Fibroblast of lung (primary cell): ENCODE measurements at places on chromosomes 2 and 18. TPM values are rescaled to one million over a fixed set of nuclear protein-coding genes. Genes with fewer than 3 reads are reported as not detected.

GRCh38 chr2:238851026-238851425 is 3.1 kb downstream of the TWIST2 start:
- peak overlapping the region; percentile 96 for H3K4me3 ChIP-seq
- peak overlapping the region; percentile 54 for H3K27ac ChIP-seq
- no peak for DNase-seq
- peaks cover 6% of the 10 kb centered on the region for H3K4me1 ChIP-seq

DNA sequence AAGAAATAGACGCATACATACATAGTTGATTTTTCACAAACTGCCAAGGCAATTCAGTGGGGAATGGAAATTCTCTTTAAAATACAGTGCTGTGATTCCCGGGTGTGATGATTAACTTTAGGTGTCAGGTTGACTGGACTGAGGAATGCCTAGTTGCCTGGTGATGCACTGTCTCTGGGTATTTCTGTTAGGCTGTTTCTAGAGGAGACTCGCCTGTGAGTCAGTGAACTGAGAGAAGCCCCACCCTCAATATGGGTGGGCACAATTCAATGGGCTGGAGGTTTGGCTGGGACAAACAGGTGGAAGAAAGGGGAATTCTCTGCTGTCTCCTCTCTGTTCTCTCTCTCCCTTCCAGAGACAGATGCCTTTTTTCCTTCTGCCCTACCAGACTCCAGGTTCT is 187.6 kb downstream of the ARHGAP28 start:
- H3K27ac ChIP-seq = no peak overlapping the region
- no peak for DNase-seq
- no peaks in the 10 kb centered on the region for H3K27me3 ChIP-seq
- H3K4me1 ChIP-seq = no peaks in the 10 kb centered on the region
- no peaks in the 10 kb centered on the region for H3K36me3 ChIP-seq

GRCh38 chr2:19171409-19171808 is 187.0 kb downstream of the OSR1 start:
- H3K4me1 ChIP-seq = peaks cover 1% of the 10 kb centered on the region
- H3K4me3 ChIP-seq = no peak overlapping the region

DNA sequence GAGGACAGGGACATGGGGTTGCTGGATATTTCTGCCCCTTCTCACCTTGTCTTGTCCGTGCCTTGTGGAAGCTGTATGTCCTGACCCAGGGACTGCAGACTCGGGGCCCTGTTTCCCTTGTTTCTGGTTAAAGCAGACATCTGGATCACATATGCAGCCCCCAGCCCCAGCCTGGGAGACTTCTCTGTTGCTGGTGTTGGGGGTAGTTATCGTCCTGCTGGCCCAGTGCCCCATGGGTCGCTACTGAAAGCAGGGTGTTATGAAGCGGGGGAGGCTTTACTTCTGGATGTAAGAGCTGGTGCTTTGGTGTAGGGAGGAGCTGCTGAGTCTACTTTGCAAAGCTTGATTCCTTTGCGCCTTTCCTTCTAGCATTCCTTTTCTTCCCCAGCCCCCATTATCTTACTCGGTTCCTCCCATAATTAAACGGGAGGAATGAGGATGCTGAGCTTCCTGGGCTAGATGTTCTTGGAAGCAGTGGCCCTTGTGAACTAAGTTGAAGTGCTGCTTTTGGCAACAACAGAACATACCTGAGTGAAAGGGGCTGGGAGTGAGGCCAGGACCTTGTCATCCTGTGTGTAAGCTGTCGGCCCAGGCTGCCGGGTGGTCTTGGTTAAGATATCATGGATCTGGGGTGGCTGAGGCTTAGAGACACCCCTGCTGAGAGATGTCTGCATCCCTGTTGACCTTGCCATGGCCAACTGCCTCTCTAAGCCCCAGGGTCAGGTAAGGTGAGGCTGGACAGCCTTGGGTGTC is 3.4 kb downstream of the TET3 start:
- H3K27me3 ChIP-seq = no peaks in the 10 kb centered on the region
- H3K36me3 ChIP-seq = no peaks in the 10 kb centered on the region
- no peak overlapping the region for H3K27ac ChIP-seq
- peak; percentile 55 for DNase-seq
- H3K4me1 ChIP-seq = peaks cover 8% of the 10 kb centered on the region

DNA sequence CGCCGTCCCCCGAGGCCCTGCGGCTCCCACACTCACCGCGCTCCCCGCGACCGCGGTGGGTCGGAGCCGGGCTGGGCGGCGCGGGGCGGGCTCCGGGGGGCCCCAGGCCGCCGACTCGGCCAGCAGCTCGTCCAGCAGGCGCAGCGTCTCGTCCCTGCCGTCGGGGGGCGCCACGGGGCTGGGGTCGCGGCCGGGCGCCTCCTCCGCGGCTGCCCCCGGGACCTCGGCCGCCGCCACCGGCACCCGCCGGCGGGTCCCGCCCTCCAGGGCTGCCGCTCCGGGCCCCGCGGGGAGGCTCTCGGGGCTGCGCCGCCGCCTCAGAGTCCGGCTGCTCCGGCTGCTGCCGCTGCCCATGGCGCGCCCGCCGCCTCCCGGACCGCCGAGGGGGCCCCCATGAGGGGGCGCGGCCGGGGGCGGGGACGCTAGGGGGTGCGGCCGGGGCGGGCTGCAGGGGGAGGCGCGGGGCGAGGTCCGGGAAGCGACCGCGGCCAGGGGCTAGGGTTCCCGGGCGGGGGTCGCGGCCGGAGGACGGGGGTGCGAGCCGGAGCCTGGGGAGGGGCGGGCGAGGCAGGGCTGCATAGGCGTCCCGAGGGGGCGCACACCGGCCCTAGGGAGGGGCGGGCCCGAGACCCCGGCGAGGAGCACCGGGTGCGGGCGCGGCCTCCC is at the start of gene CYS1:
Gene CYS1 (minus strand): TSS at position 542 of the 666 bp plus-strand sequence. CDS start 188 bp downstream, at position 354.
- peak; percentile 15 for DNase-seq
- peaks cover 35% of the 10 kb centered on the region for H3K27me3 ChIP-seq
- H3K36me3 ChIP-seq = no peaks in the 10 kb centered on the region
- no peak within 1 kb of the TSS for H3K27ac ChIP-seq
- H3K4me1 ChIP-seq = no peaks in the 10 kb centered on the region
- H3K4me3 ChIP-seq = peak within 1 kb of the TSS; percentile 27

DNA sequence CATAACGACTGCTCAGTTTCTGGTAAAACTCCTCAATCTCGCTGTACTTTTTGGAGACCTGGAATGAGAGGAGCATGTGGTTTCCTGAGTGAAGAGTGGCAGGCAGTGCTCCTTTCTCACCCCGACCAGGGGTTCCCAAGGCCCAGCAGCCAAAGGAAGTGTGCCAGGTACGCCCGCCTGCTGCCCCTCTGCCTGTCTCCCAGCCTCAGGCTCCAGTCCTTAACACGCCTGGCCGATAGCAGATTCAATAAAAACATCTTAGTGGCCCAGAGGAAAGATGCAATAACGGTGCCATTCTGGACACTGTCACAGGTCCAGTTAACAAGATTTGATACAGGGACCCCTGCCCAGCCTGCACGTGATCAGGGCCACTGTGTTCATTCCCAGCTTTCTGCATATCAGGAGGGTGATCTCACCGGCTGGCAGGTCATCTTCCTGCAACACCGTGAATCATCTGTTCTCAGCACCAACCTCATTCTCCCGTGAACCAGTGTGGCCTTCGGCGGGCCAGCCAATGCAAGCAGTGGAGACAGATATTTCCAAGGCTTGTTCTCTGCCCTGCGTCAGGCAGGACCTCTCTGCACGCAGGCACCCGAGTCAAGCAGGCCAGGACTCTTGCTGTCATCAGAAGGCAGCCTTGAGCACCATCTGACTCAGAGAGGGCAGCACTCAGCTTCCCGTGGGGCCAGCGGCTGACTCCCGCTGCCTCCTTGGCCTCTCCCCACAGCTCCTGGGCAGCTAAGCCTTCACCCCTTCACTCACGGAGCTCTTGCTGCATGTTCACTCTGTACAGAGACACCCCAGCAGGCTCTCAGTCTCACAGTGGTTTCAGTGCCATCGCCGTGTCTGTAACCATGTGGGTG is 9.5 kb downstream of the HS1BP3 start:
- H3K36me3 ChIP-seq = peaks cover 31% of the 10 kb centered on the region
- H3K4me3 ChIP-seq = no peak overlapping the region
- H3K27me3 ChIP-seq = no peaks in the 10 kb centered on the region
- peak overlapping the region; percentile 47 for H3K27ac ChIP-seq

GRCh38 chr2:25817630-25818029 is 60.7 kb downstream of the ASXL2 start:
- no peak overlapping the region for H3K4me3 ChIP-seq
- no peaks in the 10 kb centered on the region for H3K36me3 ChIP-seq
- H3K27me3 ChIP-seq = no peaks in the 10 kb centered on the region
- no peak overlapping the region for H3K27ac ChIP-seq
- H3K4me1 ChIP-seq = no peaks in the 10 kb centered on the region
- no peak for DNase-seq

- H3K27ac ChIP-seq = no peak overlapping the region
- peak; percentile 66 for DNase-seq
- H3K27me3 ChIP-seq = no peaks in the 10 kb centered on the region
- H3K4me3 ChIP-seq = no peak overlapping the region
These were observed 68.7 kb upstream of the ACSL3 start for GRCh38 chr2:222792001-222792611.

GRCh38 chr2:74290066-74290465 is 53.1 kb downstream of the SLC4A5 start:
- H3K4me1 ChIP-seq = no peaks in the 10 kb centered on the region
- no peak overlapping the region for H3K4me3 ChIP-seq
- no peaks in the 10 kb centered on the region for H3K36me3 ChIP-seq
- H3K27ac ChIP-seq = no peak overlapping the region
- peaks cover 4% of the 10 kb centered on the region for H3K27me3 ChIP-seq

DNA sequence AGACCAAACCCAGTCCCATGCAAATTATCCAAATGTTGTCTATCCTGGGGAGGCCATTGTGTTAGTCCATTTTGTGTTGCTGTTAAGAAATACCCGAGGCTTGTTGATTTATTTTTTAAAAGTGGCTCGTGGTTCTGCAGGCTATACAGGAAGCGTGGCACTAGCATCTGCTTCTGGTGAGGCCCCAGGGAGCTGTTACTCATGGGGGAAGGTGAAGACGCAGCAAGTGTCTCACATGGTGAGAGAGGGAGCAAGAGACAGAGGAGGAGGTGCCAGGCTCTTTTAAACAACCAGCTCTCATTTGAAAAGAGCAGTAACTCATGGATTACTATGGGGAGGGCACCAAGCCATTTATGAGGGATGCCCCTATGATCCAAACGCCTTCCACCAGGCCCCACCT is 80.3 kb upstream of the ARL4C start:
- H3K27ac ChIP-seq = no peak overlapping the region
- no peak for DNase-seq
- no peaks in the 10 kb centered on the region for H3K4me1 ChIP-seq

- H3K27me3 ChIP-seq = peaks cover 15% of the 10 kb centered on the region
- no peaks in the 10 kb centered on the region for H3K4me1 ChIP-seq
- no peak overlapping the region for H3K4me3 ChIP-seq
- DNase-seq = no peak
These were observed 66.4 kb upstream of the EDAR start for GRCh38 chr2:109055435-109055834.

DNA sequence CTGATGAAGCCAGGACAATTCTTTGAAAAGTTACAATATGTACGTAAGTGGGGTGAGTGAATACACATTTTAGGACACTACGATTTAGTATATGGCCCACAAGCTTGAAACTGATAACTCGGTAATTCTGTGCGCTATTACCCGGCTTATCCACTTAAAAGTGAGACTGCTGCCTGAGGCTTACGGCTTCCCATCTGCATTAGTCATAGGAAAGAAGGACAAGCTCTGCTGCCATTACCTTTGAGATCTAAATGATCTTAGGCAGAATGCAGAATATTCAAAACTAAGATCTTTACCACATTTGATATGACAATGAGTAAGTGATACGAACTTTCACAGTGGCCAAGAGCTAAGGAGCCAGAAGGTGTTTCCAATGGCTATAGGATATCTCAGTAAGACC is 133.3 kb downstream of the GAREM1 start:
- no peaks in the 10 kb centered on the region for H3K36me3 ChIP-seq
- H3K4me1 ChIP-seq = no peaks in the 10 kb centered on the region
- no peak for DNase-seq
- H3K27me3 ChIP-seq = no peaks in the 10 kb centered on the region

- H3K27me3 ChIP-seq = no peaks in the 10 kb centered on the region
- H3K4me1 ChIP-seq = no peaks in the 10 kb centered on the region
- no peak overlapping the region for H3K4me3 ChIP-seq
- H3K36me3 ChIP-seq = no peaks in the 10 kb centered on the region
These were observed 70.9 kb downstream of the NFATC1 start for GRCh38 chr18:79466591-79466990.

GRCh38 chr2:133780099-133780996 is 212.1 kb upstream of the NCKAP5 start:
- H3K4me1 ChIP-seq = no peaks in the 10 kb centered on the region
- H3K36me3 ChIP-seq = no peaks in the 10 kb centered on the region
- H3K27ac ChIP-seq = no peak overlapping the region
- H3K27me3 ChIP-seq = no peaks in the 10 kb centered on the region

GRCh38 chr18:564708-565561 is 15.2 kb upstream of the CETN1 start:
- H3K4me3 ChIP-seq = no peak overlapping the region
- no peak for DNase-seq
- no peaks in the 10 kb centered on the region for H3K4me1 ChIP-seq

DNA sequence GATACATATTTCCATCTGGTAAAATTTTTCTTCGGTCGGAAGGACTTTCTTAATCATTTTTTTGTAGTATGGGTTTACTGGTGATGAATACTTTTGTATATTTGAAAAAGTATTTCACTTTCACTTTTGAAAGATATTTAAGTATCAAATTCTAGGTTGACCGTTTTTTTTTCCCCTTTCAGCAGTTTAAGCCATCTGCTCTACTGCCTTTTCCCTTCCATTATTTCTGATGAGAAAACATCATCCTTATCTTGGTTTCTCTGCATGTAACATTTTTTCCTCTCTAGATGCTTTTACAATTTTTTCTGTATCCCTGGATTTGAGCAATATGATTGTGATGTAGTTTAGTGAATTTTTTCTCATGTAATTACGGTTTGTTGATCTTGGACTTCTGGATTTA is 87.0 kb downstream of the MTX2 start:
- no peak overlapping the region for H3K27ac ChIP-seq
- H3K36me3 ChIP-seq = no peaks in the 10 kb centered on the region
- H3K4me3 ChIP-seq = no peak overlapping the region
- no peaks in the 10 kb centered on the region for H3K27me3 ChIP-seq
- no peaks in the 10 kb centered on the region for H3K4me1 ChIP-seq

DNA sequence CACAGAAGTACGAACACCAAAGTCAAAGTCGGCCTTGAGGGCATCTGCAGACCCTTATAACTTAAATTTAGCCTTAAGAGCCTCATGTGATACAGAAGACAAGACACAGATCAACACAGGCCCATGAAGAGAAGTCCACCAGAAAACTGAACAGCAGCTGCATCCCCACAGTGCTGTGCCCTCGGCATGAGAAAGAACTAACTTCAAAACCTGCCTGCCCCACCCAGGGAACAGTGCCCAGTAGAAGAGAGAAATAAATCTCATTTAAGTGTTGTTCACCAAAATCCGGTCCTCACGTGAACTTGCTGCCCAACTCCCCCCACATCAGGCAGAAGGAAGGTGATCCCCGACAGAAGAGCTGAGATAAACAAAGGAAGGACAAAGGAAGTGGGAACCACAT is 73.7 kb downstream of the PXDN start:
- peaks cover 22% of the 10 kb centered on the region for H3K36me3 ChIP-seq
- DNase-seq = no peak
- H3K4me1 ChIP-seq = peaks cover 4% of the 10 kb centered on the region

Gene FAM110C
- not detected in 2 replicates for polyA plus RNA-seq

Gene SLC9A2
- not detected in 2 replicates for polyA plus RNA-seq

Gene COL5A2
- 93.1 and 353 TPM in 2 replicates for polyA plus RNA-seq

Gene IL37
- not detected in 2 replicates for polyA plus RNA-seq

Gene ABHD1
- 0.08 and 0.10 TPM in 2 replicates for polyA plus RNA-seq

Gene C1QL2
- polyA plus RNA-seq = not detected in 2 replicates

Gene DYSF
- polyA plus RNA-seq = 0.05 and 0.67 TPM in 2 replicates

Gene HOXD9
- not detected in 2 replicates for polyA plus RNA-seq

Gene LYG2
- not detected in 2 replicates for polyA plus RNA-seq

Gene ACVR1
- 57.1 and 72.1 TPM in 2 replicates for polyA plus RNA-seq

Gene AKAIN1
- not detected in 2 replicates for polyA plus RNA-seq

Gene ARHGAP28
- 3.3 and 8.5 TPM in 2 replicates for polyA plus RNA-seq

Gene ZAP70
- 0.10 TPM in 1 of 2 replicates, not detected in the other for polyA plus RNA-seq
